ENCODE measurements at places on chromosomes 5 and 9.

DNA sequence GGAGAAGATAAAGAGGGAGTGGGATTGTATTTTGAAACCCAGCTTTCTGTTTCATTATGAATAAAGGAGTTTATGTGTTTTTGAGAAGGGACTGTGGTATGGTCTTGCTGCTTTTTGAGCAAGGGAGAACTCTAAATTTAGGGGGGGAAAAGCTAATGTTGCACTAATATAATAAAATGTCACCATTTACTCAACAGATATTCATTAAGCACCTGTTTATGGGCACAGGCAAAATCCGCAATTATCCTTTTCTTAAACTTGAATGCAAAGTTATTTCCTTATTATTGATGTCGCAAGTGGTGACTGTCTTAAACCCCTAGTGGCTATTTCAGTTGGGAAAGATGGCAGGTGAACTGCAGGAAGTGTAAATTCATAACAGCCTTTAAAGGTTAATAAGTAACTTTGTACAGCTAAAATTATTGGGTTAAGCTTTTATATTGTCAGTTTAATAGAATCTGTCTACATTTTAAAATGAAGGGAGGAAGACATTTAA is 1.5 kb downstream of the CDC42SE2 start:
- DNase-seq = peak; percentile 52

DNA sequence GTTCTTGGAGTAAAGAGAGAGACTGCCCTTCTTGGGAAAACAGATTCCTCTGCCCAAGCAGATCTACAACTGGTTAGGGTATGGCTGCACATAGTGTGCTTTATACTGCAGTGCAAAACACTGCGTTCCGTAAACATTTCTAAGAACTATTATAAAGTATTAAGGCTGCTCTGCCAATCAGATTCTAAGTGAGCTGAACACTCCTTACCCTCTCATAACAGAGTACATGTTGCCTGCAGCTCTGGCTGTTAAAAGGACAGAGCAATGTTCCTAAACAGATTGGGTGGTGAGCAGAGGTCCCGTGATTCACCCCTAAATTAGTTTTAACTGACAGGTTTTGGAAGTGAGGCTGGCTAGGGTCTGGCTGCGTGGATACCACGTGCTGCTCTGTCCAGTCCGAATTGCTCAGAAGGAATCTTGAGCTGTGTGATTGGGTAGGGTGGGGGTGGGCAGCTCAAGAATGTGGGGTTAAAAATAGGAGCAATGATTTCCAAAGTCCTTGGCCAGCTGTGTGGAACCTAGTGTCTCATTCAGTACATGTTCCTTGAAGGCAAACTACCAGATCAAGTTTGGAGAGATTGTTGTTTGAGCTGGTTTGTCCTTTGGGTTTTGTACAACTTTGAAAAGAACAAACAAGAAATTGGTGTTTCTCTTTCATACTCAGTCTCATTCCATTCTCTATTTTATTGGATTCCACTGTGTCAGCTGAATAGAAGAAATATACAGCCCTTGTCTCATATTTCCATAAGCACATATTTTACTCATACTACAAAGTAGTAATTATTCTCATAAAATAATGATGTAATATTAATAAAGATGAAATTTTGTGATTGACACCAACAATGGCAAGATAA is 497.6 kb upstream of the CD180 start:
- no peak for DNase-seq

GRCh38 chr5:1118738-1119137 is 6.9 kb upstream of the SLC12A7 start:
- DNase-seq = no peak

DNA sequence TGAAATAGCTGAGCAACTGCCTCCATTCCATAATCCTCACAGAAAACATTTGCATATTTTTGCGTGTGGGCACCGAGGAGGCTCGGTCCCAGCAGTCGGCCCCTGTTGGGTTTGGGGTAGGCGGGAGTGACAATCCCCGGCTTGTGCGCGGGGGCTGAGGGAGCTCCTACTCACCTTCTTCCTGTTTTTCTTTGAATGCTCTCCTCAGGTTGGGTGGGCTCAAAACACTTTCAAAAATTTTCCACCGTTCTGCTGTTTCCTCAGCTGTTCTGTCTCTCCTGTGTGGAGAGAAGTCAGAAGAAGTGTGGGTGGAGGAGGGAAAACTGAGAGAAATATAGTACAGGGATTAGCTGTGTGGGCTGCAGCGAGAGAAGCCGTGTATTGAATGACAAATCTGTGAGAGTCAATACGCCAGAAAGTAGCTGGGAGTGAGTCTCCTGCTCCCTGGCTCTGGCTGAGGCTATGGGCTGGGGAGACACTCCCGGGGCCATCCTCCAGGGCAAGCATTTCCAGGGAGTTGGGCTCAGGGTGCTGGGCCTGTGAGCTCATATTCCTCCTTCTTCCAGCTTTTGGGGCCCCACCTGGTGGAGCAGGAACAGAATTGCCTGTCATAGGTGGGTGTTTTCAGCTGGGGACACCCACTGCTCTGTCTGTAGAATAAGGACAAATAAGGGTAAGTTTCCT is 84.7 kb downstream of the CMYA5 start:
- peak; percentile 18 for DNase-seq

GRCh38 chr5:146340260-146341081 is 1.8 kb downstream of the POU4F3 start:
- DNase-seq = peak; percentile 5

GRCh38 chr9:127398275-127398647 is 1.3 kb downstream of the SLC2A8 start:
- DNase-seq = no peak

- no peak for DNase-seq
Observed at GRCh38 chr5:82537687-82538306, 259.6 kb upstream of the RPS23 start.

GRCh38 chr9:114606597-114607207 is 4.4 kb upstream of the TMEM268 start:
- no peak for DNase-seq

All from Jurkat, Clone E6-1 (cell line).